Breast epithelium (tissue), 4 donors: ENCODE measurements at places on chromosomes 1 and 21. TPM values are rescaled to one million over a fixed set of nuclear protein-coding genes. Genes with fewer than 3 reads are reported as not detected.

DNA sequence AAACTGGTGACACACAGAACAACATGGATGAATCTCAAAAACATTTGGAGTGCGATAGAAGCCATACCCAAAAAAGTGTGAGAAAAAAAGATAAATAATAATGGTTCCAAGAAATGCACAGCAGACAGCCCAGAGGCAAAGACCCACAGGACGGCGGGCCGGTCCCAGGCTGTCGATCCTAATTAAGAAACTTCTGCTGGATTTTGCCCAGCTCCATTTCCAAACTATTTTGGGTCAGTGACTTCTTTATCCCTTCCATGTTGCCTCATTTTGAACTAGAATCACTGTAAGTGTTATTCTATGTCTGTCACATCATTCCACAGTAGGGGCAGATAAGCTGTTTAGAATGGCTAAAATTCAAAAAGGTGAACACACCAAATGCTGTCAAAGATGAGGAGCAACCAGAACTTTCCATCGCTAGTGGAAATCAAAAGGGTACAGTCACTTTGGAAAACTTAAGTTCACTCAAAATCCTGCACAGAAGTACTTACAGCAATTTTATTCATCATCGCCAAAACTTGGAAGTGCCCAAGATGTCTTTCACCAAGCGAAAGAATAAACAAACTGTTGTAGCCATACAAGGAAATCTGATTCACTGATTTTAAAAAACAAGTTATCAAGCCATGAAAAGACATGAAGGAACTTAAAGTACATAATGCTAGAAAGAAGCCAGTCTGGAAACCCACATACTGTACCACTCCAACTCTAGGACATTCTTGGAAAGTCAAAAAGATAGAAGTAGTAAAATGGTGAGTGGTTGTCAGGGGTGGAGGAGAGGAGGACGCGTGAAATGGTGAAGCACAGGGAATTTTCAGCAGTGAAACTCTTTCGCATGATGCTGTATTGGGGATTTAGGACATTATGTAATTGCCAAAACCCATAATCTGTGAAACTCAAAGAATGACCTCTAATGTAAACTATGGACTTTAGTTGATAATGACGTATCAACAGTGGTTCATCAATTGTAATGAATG, 7.5 kb downstream of the NBPF1 start:
- no peaks in the 10 kb centered on the region for H3K27me3 ChIP-seq
- no peak overlapping the region for H3K4me3 ChIP-seq
- no peak for DNase-seq
- H3K27ac ChIP-seq = no peak overlapping the region

The CD1C gene
- 2.1 TPM for total RNA-seq

DNA sequence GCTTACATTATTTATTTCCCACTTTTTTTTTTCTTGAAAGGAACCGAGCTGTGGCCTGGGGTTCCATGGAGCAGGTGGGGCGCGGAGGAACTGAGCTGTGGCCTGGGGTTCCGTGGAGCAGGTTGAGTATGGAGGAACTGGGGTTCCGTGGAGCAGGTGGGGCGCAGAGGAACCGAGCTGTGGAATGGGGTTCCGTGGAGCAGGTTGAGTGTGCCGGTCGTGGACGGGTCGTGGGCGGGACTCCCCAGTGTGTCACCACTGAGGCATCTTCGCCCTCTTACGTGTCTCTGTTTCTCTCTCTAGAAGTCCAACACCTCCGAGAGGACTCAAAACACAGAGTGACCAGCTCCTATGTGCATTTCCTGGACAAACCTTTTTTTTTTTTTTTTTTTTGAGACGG, 1.2 kb upstream of the SCNN1D start:
- H3K36me3 ChIP-seq = no peaks in the 10 kb centered on the region
- DNase-seq = no peak
- H3K4me3 ChIP-seq = no peak overlapping the region
- H3K27ac ChIP-seq = no peak overlapping the region

The OR2AK2 gene
- total RNA-seq = not detected

The ASPM gene
- 3.2 TPM for total RNA-seq

DNA sequence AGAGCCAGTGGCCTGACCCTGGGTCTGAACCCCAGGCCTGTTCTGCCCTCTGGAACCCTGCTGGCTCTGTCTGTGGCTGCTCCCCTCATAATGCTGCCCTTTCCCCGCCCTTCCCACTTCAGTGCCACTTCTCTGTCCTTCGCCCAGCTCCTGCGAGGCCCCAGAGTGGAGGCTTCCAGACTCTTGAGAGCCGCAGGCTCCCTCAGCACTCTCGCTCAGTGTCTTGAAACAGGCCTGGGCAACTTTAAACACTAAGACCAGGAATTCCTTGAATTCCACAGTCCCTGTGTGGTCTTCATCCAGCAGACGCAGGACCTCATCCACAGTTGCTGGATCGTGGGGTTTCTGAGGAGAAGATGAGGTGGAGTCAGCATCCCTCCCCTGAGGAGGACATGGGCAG, 3.5 kb downstream of the CRNN start:
- DNase-seq = peak; percentile 33
- H3K36me3 ChIP-seq = no peaks in the 10 kb centered on the region
- H3K4me1 ChIP-seq = no peaks in the 10 kb centered on the region
- H3K27ac ChIP-seq = peak overlapping the region; percentile 21

GRCh38 chr1:3336641-3337630, 117.5 kb upstream of the ARHGEF16 start:
- no peak for DNase-seq
- H3K36me3 ChIP-seq = no peaks in the 10 kb centered on the region
- H3K4me1 ChIP-seq = no peaks in the 10 kb centered on the region
- H3K27ac ChIP-seq = no peak overlapping the region
